ENCODE measurements at places on chromosomes 4 and X.

DNA sequence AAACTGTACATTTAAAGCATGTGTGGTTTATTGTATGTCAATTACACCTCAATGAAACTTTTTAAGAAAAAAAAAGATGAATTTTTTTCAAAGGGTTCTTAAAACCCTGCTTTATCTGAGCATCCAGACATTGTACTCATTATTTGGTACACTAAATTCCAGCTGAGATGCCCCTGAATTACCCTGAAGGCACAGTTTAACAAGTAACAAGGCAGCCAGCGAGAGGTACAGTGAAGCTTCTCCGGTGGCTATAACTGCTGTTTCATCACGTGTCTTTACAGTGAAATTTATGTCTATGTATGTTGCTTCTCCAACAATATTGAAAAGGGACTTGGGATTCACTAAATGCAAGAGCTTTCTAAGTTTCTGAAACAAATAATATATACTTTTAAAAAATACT lies 15.8 kb downstream of the SLC7A11 start:
- no peak for DNase-seq

- DNase-seq, result no peak
Measured at GRCh38 chr4:140871368-140871767, 115.2 kb upstream of the TBC1D9 start.

- no peak for DNase-seq
Measured at GRCh38 chrX:108224218-108224617, 132.6 kb downstream of the ATG4A start.

- no peak for DNase-seq
Measured at GRCh38 chrX:118521435-118521834, 25.8 kb downstream of the DOCK11 start.

- DNase-seq, result no peak
Measured at GRCh38 chr4:85381968-85382367, 93.0 kb upstream of the ARHGAP24 start.

GRCh38 chr4:145186729-145187128 lies 6.3 kb upstream of the OTUD4 start:
- DNase-seq, result no peak

- DNase-seq, result no peak
Measured at GRCh38 chr4:54403700-54404453, 174.8 kb downstream of the PDGFRA start.

DNA sequence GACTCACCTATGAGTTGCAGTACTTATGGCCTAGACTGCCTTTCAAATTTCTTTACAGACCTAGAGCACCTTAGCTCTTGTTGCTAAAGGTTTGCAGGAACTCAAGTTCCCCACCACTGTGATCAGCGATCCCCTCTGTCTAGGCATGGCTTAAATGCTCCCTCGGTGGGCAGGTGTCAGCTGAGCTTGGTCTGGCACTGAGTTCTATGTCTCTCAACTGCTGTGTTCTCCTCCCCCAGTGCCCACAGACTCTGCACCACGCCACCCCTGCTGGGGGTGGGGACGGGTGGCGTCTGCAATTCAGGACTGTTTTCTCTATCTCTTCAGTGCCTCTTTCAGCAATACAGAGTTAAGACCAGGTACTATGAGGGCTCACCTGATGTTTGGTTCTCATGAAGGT lies 30.5 kb downstream of the TMEM271 start:
- no peak for DNase-seq

DNA sequence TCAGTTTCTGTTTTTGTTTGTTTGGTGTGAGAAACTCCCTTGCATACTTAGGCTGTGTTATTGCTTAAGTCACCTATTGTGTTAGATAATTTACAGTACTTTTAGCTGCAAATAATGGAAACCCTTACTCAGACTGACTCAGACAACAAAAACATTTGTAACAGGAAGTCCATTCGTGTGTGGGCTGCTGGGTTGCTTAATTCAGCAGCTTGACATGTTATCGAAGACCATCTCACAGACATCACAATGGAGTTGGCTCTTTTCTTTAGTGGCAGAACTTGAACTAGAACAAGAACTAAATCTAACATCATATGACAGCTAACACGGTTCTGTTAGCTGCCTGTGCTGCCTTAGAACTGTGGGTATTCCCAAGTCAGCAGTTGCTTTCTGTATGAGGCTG lies 9.9 kb upstream of the GABRE start:
- peak; percentile 12 for DNase-seq

DNA sequence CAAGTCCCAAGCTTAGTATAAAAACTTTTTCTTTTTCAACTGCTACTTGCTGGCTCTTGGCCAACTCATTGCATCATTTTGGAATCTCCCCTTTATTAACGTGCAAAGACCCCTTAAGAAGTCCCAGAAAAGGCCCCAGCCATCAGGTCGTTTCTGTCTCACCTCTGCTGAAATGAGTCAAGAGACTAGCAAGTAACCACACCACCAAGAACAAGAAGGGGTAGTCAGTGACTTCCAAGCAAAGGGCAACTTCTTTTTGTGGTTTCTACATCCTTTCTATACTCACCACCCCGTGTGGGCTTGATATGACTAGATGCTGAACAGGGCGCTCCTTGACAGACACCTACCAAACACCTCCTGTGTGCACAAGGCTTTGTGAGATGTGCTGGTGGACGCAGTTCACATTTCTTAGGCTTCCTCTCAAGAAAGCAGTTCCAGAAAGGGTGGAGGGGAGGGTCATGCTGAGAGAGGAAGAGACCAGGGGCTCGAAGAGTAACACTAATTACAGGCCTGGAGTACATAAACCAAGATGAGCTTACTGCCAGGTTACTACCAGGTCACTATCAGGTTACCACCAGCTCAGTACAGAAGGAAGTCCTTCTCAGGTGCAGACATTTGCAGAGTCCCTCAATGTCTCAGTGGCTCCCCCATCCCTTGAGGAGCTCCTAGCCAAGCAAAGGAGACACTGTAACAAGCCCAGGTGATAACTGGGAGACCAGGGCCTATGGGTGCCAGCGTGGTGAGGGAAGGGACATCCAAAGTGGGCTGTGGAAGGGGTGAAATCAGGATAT lies 19.3 kb downstream of the JAKMIP1 start:
- DNase-seq, result no peak

DNA sequence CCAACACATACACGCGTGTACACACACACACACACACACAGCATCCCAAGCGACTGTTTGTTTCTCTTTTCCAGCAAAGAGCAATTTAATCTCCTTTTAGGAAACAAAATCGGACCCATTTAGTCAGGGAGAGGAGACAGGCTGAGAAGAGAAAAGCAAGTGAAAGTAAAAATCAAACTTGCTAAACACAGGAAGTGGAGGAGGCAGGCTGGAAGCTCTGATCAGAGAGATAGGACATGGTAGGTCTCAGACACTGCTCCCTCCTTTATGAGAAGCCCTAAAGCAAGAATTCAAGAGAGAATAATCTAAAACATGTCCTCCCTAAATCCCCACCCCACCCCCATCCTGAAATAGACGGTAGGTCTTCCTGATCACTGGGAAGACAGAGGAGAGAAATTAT lies 62.3 kb downstream of the GPC3 start:
- no peak for DNase-seq

GRCh38 chr4:86530183-86530582 lies 63.9 kb upstream of the PTPN13 start:
- no peak for DNase-seq

- no peak for DNase-seq
Measured at GRCh38 chrX:150913511-150913910, 15.0 kb upstream of the CD99L2 start.

DNA sequence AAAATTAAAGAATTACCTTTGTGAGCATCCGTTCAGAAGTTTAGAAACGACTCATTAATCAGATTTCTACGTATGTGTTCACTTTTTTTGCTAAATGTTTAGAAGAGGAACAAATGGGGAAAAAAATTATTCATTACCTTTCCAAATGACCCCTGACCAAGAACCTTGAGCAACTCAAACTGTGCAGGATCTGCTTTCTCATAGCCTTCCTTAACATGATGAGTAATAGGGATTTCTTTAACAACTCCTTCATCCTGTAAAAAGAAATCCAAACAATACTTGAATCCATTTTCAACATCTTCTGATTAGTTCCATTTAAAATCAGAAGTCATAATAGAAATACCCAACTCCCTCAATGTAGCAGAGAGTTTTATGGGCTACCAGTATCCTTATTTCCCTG lies 32.1 kb downstream of the RPS6KA6 start:
- no peak for DNase-seq

GRCh38 chr4:2837904-2838496 lies 5.6 kb upstream of the ADD1 start:
- DNase-seq, result no peak

DNA sequence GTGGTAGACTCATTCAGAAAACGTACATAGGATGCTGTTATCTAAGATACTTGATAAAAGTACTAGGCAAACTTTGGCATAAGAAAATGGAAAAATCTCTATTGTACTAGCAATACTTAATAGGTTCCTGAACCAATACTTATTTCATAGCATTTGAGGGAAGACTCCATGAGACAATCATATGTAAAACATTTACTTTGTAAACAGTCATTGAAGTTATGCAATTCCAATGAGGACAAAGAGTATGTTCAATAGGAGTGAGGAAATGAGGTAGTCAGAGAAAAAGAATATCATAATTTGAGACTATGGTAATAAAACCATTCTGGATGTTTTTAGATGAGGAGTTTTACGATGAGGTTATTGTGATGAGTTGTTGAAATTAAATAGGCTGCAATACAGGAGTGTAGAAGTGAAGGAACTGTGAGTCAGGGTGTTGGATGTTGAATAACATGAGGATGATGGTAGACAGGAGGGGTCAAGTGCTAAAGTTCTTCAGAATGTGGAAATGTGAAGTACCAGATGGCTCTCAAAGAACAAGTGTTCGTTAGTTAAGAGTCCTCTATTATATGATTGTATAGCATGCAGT lies 397.9 kb downstream of the PPP3CA start:
- DNase-seq, result no peak

GRCh38 chr4:77893451-77893850 lies 30.8 kb downstream of the MRPL1 start:
- DNase-seq, result no peak

DNA sequence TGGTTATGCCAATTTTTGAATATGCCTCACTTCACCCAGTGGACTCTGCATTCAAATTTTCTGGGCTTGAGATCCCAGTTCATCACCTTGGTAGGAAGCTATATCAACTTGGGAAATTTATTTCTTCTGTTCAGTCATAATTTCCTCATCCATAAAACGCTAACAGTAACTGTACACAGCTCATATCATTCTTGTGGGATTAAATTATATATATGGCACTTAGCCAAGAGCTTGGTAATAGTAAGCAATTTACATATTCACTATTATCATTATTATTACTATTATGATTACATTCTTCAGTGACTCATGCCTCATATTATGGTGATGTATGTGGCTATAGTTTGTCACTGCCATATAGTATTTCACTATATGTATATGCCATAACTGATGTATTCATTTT lies 177.6 kb downstream of the CPE start:
- no peak for DNase-seq

- DNase-seq, result no peak
Measured at GRCh38 chr4:121073004-121073435, 685 bp upstream of the NDNF start.

GRCh38 chr4:152476796-152477195 lies 59.1 kb downstream of the FBXW7 start:
- DNase-seq, result no peak

DNA sequence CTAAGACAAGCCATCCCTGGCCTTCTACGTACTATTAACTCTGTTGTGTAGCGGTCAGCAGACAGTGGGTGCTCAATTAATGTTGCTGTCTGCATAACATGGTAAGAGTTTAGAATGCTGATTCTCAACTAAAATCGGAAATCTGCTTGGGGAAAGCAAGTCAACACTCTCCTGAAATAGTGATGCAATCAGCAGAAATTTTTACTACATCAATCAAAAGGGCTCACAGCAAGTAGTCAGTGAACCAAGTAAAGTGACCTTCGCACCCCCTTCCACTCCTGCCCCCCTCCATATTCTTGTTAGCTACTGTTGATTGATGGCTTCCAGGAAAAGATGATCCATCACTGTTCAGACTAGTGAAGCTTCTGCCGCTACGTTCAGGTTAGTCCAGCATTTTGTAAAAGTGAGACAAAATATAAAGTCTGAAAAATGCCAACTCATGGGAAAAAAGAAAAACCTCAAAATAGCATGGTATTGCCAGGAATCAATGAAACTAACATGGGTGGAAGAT lies 247.9 kb downstream of the HNRNPD start:
- DNase-seq, result no peak

DNA sequence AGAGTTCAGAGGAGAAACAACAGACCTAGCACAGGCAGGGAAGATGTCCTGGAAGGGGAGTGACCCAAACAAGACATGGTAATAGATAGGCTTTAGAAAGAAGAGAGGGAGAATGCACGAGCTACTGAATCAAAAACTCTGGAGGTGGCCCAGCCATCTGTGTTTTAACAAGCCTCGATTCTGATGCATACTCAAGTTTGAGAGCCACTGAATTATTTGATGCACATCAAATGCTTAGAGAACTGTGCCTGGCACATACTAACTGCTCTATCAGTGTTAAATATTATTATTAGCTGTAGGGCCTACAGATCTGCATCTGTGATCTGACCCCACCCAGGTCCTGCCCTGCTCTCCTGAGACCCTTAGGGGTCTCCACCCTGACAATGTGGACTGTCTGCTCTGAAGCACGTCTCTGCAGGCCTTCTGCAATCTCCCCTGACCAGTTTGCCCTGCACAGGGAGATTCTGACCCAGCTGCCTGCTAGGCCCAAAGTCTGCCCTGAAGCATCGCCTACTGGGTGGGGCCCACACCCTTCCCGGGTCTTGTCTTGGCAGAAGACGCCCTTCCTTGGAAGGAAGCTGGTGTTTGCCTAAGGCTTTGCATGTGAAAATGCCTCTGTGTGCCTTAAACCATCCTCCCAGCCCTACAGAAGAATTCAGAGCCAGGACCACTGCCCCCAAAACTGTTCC lies 201.5 kb upstream of the KLF3 start:
- no peak for DNase-seq

DNA sequence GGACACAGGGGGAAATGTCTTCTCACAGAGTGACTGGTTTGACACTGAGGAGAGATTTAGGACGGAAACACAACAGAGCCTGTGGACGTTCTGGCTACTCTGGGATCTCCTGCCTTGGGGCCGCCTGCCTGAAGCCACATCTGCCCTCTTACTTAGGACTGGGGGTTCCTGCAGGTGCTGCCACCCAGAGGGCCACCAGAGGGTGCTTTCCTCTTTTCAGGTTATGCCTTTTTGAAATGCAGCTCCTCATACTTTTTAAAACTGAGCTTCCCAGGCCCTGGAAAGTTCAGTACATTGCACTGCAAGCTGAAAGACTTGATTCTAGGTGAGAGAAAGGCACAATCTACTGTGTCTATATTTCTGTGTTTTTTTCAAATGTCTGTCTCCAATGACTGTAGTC lies 92.2 kb upstream of the PGRMC2 start:
- peak; percentile 61 for DNase-seq

DNA sequence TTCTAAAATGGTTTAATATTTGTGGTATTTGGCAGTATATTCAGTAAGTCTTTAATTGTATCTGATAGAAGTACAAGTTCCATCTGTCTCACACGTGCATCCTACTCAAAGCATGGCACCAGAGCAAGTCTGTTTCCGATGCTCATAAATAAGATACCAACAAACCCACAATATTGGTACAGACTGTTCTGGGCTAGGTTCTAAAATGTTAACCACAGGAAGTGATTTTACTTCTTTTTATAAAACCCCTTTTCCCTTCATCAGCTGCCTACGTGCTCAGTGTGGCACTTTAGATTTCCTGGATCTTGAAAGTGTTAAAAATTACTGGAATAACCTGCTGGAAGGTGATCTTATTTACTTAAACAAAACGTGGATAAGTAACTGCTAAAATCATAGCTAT lies 165.1 kb downstream of the CFAP299 start:
- peak; percentile 55 for DNase-seq

All from myocyte (in vitro differentiated cells).